ENCODE measurements at places on chromosomes 5 and 9. TPM values are rescaled to one million over a fixed set of nuclear protein-coding genes. Genes with fewer than 3 reads are reported as not detected.

Gene MTX3
- total RNA-seq, result 16.2 TPM

Gene DBH
- total RNA-seq, result not detected

Gene SPATA9
- total RNA-seq, result not detected

Gene MOB3B
- total RNA-seq, result 35.0 TPM

Gene CDK9
- total RNA-seq, result 43.0 TPM

GRCh38 chr5:43973318-43973717 lies 370.3 kb downstream of the NNT start:
- DNase-seq, result no peak

- no peak for DNase-seq
Measured at GRCh38 chr5:142915813-142916424, 145.7 kb downstream of the ARHGAP26 start.

DNA sequence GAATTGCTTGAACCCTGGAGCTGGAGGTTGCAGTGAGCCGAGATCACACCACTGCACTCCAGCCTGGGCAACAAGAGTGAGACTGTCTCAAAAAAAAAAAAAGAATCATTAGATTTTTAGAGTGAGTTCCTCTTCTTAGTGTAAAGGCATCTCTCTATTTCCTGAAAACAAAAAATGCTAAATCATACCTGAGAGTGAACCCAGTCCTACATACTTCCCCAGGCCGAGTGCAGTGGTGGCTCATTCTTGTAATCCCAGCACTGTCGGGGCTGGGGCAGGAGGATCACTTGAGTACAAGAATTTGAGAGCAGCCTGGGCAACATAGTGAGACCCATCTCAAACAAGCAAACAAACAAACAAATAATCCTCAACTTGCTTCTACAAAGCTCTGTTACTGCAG lies 38.2 kb upstream of the LPAR1 start:
- DNase-seq, result no peak

DNA sequence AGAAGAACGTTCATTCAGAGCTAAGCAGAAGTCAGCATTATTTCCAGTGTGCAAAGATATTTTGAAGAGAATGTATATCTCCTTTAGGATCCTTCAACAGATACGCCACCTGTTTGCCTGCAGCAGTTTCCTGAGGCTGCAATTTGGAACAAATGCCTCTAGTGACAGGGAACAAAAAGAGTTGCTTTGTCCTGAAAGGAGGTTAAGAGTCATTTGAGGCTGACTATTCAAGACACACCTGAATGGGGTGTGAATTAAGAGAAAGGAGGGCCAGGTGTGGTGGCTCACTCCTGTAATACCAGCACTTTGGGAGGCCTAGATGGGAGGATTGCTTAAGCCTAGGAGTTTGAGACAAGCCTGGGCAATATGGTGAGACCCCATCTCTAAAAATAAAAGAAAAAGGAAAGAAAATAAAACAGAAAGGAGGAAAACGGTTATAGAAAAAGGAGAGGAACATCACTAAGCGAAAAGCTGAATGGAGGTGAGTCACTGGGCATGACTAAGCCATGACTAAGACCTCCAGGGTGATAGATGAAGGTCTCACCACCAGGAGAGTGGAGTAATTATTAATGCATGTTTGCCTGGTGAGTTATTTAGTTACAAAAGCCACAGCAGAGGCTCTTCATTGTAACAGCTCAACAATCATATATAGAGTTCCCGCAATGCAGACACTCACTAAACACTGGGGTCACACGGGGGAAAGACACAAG lies 255.2 kb upstream of the TNC start:
- peak; percentile 96 for DNase-seq

DNA sequence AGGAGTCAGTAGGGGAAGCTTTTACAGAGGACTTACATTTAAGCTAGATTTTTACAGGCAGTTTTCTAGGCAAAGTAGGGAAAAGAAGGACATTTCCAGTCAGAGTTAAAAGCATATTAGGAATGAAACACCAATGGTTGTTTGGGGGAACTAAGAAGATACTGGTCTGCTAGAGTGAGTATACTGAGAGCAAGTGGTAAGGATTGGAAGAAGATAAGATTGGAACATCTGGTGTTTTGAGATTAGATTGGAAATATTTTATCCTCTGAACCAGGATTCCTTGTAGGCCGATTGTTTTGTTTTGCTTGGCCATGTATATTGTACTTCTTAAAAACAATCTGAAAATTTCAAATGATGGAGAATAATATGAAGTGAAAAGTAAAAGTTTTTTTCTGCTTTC lies 7.7 kb downstream of the FBXO38 start:
- DNase-seq, result no peak

DNA sequence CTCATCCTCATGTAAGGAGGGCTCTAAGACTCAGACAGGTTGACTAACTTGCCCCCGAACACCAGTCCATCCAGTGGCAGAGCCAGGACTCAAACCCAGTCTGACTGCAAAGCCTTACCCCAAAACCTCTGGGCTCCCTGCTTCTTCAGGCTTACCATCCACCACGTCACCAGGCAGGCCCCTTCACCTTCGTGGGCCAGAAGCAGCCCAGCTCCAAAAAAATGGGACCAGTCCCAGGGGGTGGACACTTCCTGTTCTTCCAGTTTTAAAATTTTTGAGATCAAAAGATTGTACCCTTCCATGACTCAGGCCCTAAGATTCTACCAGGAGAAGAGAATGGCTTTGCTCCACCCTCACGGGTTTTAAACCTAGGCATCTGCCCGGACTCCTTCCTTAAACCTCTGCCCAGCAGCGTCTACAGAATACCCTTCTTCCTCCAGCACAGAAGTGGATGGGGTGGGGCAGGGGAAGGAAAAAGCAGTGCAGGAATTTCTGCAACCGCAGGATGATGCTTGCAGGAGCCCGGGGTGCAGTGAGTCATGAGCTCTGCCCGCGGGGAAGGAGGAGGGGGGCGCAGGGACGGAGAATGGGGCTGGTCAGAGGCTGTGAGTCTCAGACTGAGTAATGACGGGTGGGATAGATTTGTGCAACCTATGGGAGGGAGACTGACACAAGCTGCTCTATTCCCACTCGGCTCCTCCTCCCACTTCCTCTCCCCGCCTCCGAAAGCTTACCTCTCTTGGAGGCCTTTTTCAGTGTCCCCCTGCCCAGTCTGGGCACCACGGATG lies 50.4 kb upstream of the STXBP1 start:
- peak; percentile 99 for DNase-seq

DNA sequence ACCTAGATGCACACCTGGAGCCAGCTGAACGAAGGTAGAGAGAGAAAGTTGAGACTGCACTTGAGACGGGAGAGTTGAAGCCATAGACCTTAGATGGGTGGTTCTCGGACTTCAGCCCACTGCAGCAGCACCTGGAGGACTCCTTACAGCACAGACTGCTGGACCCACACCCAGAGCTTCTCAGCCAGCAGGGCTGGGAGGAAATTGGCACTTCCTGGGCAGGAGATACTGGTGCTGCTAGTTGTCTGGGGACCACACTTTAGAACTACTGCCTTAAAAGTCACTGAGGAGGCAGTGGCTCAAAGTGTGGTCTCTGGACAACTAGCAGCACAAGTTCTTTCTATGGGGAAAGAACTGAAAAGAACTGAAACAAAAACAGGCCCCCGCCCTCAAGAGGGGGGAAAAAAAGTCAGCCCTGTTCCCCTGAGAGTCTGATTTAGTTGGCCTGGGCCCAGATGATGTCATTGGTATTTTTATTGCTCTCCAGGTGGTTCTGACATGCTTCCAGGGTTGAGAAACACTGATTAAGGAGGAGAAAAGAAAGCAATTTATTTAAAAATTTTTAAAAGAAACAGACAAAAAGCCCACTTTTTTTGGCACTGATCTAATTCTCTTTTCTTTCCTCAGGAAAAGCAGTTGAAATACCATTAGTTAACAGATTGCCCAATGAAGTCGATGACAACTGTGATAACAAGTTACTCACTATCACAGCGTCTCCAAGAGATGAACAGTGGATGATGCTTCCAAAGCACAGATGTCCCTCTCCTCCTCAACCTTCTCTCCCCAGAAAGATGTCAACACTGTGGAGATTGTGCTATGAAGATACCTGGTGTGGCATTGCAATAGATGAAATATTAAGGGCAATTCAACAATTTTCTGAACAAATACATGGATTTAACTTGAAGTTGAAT lies 73.6 kb upstream of the ADAMTS16 start:
- DNase-seq, result peak; percentile 41

All from foreskin keratinocyte (primary cell).